ENCODE measurements at places on chromosomes 5 and 9. TPM values are rescaled to one million over a fixed set of nuclear protein-coding genes. Genes with fewer than 3 reads are reported as not detected.

- DNase-seq, result no peak
Observed at GRCh38 chr9:120438111-120438510, 141.9 kb downstream of the CDK5RAP2 start.

DNA sequence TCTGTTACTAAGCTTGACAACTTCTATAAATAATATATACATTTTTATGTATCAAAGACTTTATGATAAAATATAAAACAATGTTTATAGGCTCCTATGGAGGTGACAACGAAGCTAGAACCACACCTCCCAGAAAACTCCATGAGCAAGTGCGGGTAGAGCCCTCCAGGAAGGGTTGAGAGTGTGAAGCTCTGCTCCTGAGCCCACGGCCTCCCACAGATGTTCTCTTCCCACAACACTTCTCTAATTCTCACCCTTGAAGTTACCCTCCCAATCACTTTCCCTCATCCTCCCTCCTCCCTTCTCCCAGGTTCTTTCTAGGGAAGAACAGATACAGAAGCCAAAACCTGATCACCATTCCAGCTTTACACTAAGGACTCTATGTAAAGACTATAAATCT is 427.6 kb downstream of the SPOCK1 start:
- no peak for DNase-seq

DNA sequence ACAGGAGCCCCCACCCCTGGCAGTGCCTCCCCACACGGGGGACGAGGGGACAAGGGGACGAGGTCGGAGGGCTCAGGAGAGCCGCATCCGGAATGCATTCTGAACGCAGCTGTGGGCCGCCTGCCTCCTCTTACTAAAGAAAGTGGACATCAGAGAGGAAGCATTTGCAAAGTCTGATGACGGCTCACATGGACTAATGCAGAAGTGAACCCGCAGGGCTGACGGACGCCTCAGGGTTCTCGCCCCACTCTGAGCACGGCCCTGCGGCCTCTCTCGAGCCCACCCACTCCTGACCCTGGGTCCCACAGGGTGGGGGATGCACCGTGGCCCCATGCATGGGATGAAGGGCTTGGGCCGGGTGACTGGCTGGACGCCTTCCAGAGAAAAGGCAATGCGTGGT is 5.9 kb downstream of the LPCAT1 start:
- no peak for DNase-seq

DNA sequence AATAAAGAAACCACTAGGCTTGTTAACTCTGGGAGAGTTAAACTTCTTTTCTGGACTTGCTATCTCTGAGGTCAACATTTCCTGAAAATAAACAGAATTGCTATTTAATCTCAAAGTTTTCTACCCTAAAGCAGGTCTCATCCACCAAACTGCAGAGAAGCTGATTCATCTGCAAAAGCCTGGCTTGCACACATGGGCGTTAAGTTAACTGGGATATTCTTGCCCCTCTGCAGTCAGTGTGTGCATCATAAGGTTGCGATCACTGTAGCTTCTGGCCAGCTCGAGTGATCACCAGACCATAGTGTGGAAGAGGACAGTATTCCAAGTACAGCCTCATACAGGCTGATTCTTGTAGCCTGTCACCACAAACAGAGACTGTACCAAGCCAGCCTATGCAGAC is 99.2 kb downstream of the SPOCK1 start:
- DNase-seq, result no peak

DNA sequence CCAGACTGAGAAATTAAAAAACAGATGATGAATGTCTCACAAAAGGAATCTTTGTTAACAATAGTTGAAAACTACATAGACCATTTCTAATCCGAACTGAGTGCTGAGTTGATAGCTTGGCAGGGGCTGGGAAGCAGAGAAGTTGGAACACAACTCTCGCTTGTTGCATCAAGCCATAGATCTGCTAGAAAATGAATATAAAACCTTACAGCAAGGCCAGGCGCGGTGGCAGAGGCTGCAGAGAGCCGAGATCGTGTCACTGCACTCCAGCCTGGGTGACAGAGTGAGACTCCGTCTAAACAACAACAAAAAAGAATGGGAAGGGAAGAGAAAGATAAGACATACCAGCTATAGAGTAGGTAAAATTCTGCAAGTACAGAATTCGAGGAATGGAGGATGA is 28.0 kb upstream of the SPZ1 start:
- DNase-seq, result no peak

DNA sequence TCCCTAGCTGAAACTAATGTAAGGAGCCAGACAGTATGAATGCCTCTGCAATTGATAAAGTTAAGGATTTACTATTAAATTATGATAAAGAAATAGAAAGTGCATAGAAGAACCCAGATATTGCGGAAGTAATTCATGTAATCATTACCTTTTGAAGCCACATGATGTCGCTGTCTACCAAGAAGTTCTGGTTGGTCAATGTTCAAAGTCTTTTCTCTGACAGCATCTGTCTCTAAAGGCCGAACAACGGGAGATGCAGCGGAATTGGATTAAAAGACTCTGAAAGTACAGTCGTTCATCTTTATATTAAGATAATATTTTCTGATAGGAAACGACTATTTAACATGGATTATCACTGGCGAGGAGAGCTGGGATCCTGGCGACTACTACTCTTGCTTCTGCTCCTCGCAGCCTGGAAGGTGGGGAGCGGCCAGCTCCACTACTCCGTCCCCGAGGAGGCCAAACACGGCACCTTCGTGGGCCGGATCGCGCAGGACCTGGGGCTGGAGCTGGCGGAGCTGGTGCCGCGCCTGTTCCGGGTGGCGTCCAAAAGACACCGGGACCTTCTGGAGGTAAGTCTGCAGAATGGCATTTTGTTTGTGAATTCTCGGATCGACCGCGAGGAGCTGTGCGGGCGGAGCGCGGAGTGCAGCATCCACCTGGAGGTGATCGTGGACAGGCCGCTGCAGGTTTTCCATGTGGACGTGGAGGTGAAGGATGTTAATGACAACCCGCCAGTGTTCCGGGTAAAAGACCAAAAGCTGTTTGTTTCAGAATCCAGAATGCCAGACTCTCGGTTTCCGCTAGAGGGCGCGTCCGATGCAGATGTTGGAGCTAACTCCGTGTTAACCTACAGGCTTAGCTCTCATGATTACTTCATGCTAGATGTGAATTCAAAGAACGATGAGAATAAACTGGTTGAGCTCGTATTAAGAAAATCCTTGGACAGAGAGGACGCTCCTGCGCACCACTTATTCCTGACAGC is at the start of gene PCDHA8:
Gene PCDHA8, plus strand, starts transcription at position 210 of the 985 bp plus-strand sequence. Its CDS starts 135 bp downstream, at position 345.
- DNase-seq, result peak; percentile 5

- no peak for DNase-seq
Observed at GRCh38 chr9:112640311-112640710, 77.6 kb downstream of the INIP start.

DNA sequence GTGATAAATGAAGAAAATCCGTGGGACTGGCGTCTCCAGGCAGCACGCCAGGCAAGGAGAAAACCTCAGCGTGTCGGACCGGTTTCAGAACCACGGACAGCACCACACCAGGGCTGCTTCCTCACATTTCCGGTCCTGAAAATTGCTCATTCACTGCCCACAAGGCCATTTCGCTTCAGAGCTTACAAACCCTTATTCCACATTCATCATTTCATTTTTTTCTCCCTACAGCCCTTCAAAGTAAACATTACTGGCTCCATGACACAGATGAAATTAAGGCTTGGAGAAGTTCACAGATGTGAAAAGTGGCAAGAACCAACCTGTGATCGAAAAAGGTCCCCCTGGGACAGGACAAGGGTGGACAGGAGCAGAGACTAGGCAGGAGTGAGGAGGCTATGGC is 1.5 kb upstream of the GPRIN1 start:
- DNase-seq, result peak; percentile 51

DNA sequence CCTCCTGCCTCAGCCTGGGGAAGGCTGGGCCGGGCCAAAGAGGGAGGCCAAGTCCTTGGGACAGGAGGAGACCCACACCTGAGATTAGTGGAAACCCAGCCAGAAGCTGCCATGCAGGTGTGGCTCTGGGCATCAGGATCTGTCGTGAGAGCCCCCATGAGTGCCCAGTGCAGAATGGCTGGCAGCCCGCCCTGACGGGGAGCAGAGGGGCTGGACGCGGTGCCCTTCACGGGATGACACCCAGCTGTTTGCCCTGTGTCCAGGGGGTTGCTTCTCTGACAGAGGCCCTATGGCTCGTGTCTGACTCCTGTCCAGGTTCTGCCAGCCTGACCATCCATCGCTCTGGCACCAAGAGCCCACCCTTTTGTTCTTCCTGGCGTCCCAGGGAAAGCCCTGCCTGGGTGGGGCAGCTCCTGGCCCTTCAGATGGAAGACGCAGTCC is 8.5 kb downstream of the DIPK1B start:
- no peak for DNase-seq

DNA sequence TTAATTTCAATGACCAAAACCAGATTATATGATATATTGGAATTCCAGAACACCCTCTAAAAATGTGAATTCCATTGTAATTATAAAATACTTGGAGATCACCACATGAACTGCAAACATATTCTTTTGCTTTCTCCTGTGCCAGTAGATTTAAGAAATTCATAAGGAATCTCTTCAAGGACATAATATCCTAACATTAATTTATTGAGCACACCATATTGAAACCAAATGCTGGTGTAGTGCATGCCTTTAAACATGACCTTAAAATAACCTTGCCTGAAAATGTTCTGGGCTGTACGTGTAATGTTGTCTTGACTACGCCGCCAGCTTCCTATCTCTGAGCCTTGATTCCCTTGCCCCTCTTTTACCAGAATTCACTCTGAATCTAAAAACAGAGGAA is 205.0 kb upstream of the ACTBL2 start:
- DNase-seq, result no peak

- DNase-seq, result no peak
Observed at GRCh38 chr5:80623999-80624398, 30.5 kb upstream of the MSH3 start.

- no peak for DNase-seq
Observed at GRCh38 chr9:92720807-92721535, 43.7 kb downstream of the BICD2 start.

GRCh38 chr9:15909297-15909696 is 356.5 kb downstream of the CCDC171 start:
- DNase-seq, result no peak

GRCh38 chr9:7286101-7286500 is 513.5 kb downstream of the DMAC1 start:
- no peak for DNase-seq

DNA sequence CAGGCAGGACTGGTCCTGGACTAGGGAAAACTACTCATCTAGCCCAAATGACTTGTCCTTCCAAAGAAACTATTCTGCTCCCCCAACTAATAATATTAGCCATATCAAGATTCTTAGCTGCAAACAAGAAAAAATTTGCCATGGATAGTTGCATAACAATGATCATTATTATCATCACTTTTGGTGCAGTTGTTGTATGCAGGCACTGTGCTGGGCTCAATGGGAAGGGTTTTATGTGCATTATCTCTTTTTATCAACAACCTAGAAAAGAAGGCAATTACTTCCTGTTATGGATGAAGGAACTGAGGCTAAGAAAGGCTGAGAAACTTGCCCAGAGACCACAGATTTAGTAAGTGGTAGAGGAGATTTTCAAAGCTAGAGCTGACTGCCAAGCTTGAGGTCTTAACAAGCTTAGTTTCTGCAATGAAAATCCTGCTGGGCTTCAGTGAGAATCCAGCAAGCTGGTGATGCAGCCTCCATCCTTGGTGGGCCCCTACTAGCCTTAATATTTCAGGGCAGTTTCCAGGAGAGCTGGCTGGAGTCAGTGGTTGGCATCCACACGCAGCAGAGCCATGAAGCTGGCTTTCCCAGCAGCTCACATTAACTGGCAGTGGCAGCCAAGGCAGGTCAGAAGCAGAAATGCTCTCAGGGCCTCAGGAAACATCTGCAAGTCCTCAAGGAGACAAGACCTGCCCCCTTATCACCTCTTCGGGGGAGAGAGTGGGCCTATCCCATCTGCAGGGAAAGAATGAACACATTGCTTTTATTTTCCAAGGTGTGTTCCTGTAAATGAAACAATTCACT is 20.5 kb upstream of the MEGF9 start:
- no peak for DNase-seq

- DNase-seq, result no peak
Observed at GRCh38 chr9:21906881-21907280, 87.3 kb downstream of the CDKN2A start.

GRCh38 chr9:117979914-117980313 is 275.7 kb downstream of the TLR4 start:
- DNase-seq, result no peak

GRCh38 chr9:22102146-22103053 is 93.3 kb upstream of the CDKN2B start:
- DNase-seq, result peak; percentile 70

DNA sequence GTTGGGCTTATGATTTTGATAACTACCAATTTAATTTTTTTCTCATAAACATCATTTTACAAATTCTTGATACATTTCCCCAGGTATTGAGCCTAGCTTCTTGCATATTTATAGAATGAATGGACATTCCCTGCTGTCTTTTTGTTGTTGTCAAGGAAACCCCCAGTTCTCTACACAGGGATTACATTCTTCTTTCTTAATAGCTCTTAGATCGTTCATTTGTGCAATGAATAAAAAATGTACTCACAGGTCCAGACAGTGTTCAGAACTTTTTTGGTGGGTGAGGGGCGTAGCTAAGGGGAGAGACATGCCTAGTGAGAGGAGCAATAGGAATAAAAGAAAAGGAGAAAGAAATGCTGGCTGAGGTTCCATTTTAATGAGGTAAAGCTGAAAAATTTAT is 58.6 kb downstream of the VCAN start:
- no peak for DNase-seq

DNA sequence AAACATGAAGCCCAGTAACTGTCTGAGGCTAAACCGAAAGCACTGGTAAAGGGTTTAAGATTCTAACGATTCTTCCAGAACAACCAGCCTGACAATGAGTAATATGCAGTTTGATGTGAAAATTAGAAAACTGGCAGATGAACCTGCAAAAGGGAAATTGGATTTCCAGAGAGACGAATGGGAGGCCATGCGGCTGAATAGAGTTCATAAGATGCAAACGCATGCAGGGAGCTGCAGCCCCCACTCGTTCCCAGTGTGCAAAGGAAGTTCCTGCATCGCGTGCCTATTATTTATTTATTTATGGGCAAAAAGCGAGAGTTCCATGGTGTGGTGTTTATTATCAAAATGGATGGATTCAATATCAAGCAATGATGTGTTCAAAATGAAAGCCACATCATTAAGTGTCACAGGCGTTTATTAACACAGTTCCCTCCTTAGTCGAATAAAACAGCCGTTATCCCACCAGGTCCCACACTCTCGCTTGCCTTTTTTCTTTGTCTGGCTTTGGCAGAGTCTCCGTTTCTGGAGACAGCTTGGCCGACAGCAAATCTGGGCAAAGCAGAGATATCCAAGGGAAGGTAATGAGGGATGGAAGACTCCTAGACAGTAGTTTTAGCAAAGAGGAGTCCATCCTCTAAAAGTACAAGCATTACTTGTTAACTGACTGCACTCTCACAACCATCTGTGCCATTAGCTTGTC is 451.4 kb downstream of the KDM4C start:
- no peak for DNase-seq

GRCh38 chr5:72472666-72473422 is 34.4 kb downstream of the ZNF366 start:
- DNase-seq, result no peak

- no peak for DNase-seq
Observed at GRCh38 chr5:127299678-127300077, 9.1 kb downstream of the MEGF10 start.

The GADD45G gene
- polyA plus RNA-seq, result 1.3 TPM

The PCDH1 gene
- 2.6 TPM for polyA plus RNA-seq

The GFPT2 gene
- not detected for polyA plus RNA-seq

The PCSK1 gene
- not detected for polyA plus RNA-seq

The EXOSC2 gene
- 30.0 TPM for polyA plus RNA-seq

The TNFSF8 gene
- polyA plus RNA-seq, result 40.0 TPM

The SMIM3 gene
- 5.5 TPM for polyA plus RNA-seq

The PHF24 gene
- polyA plus RNA-seq, result not detected

The SEMA4D gene
- polyA plus RNA-seq, result 67.5 TPM

The SLCO6A1 gene
- not detected for polyA plus RNA-seq

The WDR36 gene
- polyA plus RNA-seq, result 15.5 TPM

The BARHL1 gene
- polyA plus RNA-seq, result not detected
